ENCODE measurements at places on chromosomes 11 and 22. TPM values are rescaled to one million over a fixed set of nuclear protein-coding genes. Genes with fewer than 3 reads are reported as not detected.

Gene BEST1
- total RNA-seq, result 0.45 TPM

Gene APLNR
- not detected for total RNA-seq

Gene PLAAT5
- total RNA-seq, result not detected

Gene RFPL3
- total RNA-seq, result not detected

Gene DEPDC7
- 2.2 TPM for total RNA-seq

Gene ROM1
- 1.0 TPM for total RNA-seq

Gene BAIAP2L2
- total RNA-seq, result 1.6 TPM

Measured in activated naive CD4-positive, alpha-beta T cell treated with anti-CD3 and anti-CD28 coated beads for 36 hours (primary cell).